ENCODE measurements at places on chromosomes 13 and 19.

DNA sequence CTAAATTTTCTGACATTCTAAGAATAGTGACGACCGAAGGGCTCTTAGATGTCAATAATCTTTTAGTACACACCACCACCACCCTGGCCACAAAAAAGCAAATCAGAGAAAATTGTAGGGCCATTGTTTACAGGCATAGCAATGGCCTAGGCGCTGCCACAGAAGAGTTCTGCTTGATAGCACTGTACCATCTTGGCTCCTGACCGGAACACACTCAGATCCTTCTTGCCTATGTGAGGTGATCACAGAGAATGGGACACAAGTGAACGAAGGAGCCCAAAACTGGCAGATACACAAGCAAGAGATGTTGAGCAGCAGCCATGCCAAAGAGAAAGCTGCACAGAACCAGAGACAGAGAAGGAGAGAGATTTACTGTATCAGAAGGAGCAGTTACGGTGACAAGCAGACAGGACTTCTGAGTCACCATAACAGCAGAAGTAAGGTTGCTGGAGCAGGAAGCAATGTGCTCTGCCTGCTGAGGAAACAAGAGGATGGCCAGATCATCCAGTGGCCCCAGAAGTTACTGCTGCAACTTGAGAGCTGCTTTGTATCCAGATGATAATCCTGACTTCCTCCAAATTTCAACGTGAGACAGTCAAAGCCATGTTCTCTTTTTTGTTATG, 105.2 kb downstream of the SLITRK6 start:
- no peak for DNase-seq

- DNase-seq: no peak
Observed at GRCh38 chr19:38289955-38290354, 14.1 kb upstream of the C19orf33 start.

- peak; percentile 90 for DNase-seq
Observed at GRCh38 chr19:48963371-48964204, 1.5 kb upstream of the FTL start.

GRCh38 chr19:37074111-37074510, 4.1 kb upstream of the ZNF420 start:
- DNase-seq: no peak

- DNase-seq: no peak
Observed at GRCh38 chr13:113741191-113741668, 17.8 kb upstream of the TMEM255B start.

DNA sequence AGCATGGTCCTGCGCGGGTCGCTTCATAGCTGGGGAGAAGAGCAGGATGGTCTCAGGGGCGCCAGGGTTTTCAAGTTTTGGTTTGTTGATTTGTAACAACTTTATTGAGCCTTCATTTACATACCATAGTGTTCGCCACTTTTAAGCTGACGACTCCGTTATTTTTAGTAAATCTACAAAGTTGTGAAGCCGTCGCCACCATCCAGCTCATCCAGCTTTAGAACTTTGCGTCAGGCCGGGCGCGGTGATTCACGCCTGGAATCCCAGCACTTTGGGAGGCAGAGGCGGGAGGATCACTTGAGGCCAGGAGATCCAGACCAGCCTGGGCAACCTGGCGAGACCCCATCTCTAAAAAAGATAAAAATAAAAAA, 404 bp downstream of the C19orf44 start:
- DNase-seq: peak; percentile 56

GRCh38 chr19:47106821-47107201, 6.8 kb downstream of the ZC3H4 start:
- DNase-seq: no peak

GRCh38 chr13:113646376-113646775, 11.6 kb downstream of the ATP4B start:
- no peak for DNase-seq

- DNase-seq: no peak
Observed at GRCh38 chr19:30256496-30256850, 115.7 kb upstream of the ZNF536 start.

DNA sequence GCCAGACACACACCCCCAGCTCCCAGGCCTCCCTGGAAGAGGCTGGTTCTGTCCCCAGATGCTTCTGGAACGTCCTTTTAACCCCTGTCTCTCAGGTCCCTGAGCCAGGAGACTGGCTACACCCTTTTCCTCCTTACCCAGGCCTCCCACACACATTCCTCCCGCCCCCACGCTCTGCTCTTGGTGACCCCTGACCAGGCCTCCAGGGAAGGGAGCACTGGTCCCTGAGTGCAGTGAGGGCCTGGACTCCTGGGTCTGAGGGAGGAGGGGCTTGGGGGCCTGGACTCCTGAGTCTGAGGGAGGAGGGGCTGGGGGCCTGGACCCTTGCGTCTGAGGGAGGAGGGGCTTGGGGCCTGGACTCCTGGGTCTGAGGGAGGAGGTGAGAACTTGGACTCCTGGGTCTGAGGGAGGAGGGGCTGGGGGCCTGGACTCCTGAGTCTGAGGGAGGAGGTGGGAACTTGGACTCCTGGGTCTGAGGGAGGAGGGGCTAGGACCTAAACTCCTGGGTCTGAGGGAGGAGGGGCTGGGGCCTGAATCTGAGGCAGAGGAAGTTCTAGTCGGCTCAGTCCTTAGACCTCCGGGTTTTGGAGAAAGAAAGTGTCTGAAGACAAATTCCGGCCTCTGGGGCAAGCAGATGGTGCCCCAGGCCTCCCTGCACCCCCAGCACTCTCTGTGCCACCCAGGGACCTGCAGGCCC, 527 bp downstream of the KLK6 start:
- no peak for DNase-seq

DNA sequence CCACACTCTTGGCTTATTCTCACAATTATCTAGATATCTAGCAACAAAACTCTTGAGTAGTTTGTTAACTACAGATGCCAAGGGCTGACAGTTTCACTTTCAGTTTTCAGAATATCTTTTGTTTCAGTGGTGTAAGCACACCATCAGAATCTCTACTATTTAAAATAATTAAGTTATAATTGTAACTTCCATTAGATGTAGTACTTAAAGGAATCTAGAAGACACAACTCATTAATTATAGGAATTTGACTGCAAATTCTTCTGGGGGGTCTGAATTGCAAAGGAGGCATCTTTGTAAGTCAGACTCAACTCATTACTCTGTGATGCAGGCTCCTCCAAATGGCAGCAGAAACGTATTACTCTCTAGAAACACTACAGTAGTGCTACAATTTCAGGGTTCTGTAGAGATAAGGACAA, 44.9 kb upstream of the USPL1 start:
- no peak for DNase-seq

DNA sequence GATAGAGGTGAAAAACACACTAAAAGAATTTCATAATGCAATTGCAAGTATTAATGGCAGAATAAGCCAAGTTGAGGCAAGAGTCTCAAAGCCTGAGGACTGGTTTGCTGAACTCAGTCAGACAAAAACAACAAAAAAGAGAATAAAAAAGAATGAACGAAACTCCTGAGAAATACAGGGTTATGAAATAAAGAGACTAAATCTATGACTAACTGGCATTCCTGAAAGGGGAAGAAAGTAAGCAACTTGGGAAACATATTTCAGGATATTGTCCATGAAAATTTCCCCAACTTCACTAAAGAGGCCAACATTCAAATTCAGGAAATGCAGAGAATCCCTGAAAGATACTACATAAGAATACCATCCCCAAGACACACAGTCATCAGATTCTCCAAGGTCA, 47.8 kb downstream of the UBL3 start:
- no peak for DNase-seq

DNA sequence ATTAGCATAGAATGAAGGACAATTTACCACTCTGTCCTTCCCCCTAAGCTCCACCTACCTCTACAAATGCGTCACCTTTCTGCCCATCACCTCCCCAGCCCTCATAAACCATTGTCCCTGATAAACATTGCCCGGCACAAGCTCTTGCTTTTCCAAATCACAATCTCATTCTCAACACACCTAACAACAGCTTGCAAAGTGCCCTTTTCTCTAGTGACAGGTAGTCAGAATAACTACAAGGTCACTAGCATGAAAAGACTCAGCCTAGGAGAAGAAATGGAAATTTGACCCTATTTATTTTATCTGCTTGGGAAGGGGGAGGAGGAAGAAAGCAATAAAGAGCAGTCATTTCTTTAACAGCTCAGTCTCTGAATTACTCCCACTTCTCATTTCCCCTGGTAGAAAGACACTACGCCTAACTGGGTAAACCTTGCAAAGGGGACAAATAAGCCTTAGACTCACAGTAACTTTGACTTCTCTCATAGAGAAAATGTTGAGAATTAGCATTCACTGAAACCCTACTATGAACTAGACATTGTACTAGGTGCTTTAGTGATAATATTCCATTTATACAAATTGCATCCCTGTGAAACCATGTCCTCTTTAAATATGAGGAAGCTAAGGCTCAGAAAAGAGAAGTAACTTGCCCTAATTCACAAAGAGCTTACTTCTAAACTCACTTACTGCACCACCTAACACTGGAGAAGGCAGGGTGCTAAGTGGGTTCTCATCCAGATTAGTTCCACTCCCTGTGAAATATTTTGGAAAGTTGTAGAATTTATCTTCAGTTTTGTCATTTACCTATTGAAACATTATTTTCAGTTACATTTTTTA, 116.2 kb upstream of the FNDC3A start:
- no peak for DNase-seq

GRCh38 chr19:46388311-46389095, 24.9 kb downstream of the CCDC8 start:
- no peak for DNase-seq

- no peak for DNase-seq
Observed at GRCh38 chr19:30546332-30546731, 174.1 kb downstream of the ZNF536 start.

DNA sequence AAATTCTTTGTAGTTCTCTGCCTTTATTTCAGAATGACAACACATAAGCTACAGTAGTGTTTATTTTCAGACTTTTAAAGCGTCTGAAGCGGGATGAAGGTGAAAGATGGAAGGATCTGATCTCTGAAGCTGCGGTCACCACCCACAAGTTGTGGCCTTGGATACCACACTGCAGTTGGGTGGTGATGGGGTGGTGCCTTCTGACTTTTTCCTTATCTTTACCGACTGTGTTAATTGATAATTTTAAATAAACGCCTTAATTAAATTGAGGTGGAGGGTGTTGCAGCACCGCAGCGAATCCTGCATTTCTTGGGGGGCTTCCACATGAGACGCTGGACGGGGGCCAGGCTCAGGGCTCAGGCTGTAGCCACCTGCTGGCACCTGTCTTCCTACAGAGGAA, 1.3 kb downstream of the TFDP1 start:
- DNase-seq: peak; percentile 50

GRCh38 chr13:97205982-97206381, 16.2 kb upstream of the MBNL2 start:
- no peak for DNase-seq

GRCh38 chr13:100521851-100522617, 66.6 kb downstream of the GGACT start:
- peak; percentile 28 for DNase-seq

- DNase-seq: no peak
Observed at GRCh38 chr13:105969761-105970160, 565.7 kb downstream of the EFNB2 start.

- DNase-seq: no peak
Observed at GRCh38 chr13:99944102-99944501, 27.5 kb downstream of the ZIC5 start.

DNA sequence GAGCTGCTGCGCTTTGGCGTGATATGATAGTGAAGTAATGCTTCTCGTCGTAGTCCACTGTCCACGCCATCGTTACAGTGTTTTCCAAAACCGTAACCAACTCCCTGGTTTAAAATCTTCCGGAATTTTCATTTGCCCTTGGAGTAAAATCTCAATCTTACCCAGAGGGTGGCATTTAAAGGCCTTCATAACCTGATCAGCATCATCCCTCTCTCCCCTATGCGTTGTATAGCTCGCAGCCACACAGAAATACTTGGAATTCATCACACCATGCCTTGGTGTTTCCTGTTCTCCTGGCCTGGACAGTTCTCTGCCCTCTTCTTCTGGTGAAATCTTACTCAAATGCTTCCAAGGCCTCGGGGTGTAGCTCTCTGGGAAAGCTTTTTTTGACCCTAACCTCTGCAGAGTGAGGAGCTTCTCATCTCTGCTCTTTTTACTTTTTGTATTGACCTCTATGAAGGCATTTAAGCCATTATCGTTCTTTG, 839 bp downstream of the MPHOSPH8 start:
- DNase-seq: no peak

DNA sequence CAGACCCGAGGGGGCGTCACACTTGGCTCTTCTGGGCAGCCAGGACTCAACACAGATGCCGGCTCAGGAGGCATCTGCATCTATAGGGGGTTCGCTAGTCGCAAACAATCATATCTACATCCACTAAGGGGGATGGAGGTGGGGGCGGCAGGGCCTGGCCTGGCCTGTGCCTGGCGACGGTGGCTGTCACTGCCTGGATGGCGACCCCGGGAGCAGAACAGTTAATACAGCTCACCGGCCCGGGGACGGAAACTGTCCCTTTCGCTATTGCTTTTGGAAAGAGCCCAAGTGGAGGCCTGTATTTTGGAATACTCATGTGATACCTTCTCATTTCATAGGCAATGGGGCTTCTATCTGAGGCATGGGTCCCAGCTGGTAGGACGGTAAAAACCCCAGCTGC, 17.7 kb downstream of the SGTA start:
- no peak for DNase-seq

- no peak for DNase-seq
Observed at GRCh38 chr19:45901912-45902650, at the start of gene MYPOP. MYPOP (minus strand) TSS chr19:45902613; CDS start chr19:45901773, 840 bp downstream.

Data from activated CD8-positive, alpha-beta memory T cell treated with anti-CD3 and anti-CD28 coated beads for 24 hours (primary cell).